Nucleus accumbens (tissue), 56 donors: ENCODE measurements at places on chromosomes 4 and X.

- DNase-seq = no peak
These were observed 408.1 kb downstream of the DCAF12L2 start for GRCh38 chrX:125757794-125758564.

DNA sequence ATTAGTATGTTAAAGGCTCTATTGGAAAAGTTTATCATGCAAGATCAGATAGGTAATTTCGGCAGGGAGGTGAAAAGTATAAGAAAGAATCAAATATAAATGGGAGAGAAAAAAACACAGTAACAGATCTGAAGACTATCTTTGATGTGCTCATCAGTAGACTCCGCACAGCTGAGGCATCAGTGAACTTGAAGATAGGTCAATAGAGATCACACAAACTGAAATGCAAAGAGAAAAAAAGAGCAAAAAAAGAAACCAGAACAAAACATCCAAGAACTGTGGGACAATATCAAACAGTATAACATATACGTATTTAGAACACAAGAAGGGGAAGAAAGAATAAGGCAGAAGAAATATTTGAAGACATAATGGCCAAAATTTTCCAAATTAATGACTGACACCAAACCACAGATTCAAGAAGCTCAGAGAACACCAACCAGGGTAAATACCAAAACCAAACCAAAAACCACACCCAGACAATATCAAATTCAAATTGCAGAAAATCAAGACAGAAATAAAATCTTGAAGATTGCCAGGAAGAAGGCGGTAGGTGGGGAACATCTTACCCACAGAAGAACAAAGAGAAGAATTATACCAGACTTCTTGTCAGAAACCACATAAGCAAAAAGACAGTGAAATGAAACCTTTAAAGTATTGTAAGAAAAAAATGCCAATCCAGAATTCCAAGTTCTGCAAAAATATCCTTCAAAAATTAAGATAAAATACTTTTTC is 29.1 kb downstream of the PFKFB1 start:
- no peak for DNase-seq

GRCh38 chr4:188780028-188780427 is 640.8 kb downstream of the TRIML1 start:
- DNase-seq = no peak

- no peak for DNase-seq
These were observed 523.5 kb downstream of the CFAP47 start for GRCh38 chrX:36443007-36443406.

DNA sequence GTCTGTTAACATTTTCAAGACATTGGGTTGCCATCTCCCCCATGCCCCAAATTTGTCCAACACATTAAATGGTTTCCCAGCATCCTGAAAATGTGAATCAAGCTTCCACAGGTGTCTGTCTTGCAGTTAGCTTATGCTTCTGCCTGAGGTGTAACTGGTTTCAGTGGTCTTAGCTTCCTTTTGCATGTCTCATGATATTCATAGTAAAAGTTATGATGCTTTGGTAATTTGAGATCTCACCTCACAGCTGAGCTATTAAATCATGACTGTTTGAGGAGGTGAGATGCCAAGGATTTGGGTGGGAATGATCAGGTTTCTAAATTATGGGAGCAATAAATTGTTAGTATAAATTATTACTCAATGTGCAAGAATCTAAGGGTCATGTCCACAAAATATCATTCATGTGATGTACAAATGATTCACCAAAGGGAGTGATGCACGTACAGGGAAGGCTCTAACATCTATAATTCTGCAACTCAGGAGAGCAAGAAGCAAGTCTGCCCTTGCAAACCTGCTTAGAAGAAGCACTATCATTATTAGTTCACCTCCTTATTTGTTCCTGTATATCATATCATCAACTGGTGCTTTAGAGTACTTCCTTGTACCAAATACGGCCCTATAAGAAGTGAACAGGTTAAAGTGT is 17.1 kb upstream of the RAI2 start:
- DNase-seq = no peak

DNA sequence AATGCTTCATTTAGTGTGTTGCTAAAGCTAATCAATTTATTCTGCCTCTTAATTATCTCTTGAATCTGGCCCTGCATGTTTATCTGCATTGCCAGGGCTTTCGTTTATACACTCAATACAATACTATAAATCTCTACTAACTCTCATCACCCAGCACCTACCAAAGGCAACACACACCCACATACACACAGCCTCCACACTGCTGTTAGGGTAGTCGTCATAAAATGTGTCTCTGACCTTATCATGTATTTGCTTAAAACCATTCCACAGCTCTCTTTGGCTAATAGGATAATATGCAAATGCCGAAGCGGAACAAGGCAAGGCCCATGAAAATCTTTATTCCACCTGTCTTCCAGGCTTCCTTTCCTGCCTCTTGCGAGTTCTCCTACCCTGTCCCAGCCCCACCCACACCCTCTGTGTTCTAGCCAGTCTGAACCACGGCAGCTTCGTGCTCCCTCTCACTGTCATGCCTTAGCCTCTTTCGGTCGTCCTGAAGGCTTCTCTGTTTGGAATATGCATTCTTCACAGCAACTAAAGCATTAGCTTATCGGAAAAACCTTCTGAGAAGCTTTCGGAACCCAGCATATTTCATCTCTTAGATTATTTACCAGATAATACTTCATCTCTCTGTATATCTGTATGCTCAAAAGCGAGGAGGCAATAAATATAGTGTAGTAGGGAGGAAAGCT is 333.5 kb downstream of the TENM3 start:
- no peak for DNase-seq

- DNase-seq = no peak
These were observed 153.5 kb downstream of the CAMK2D start for GRCh38 chr4:113607998-113608397.

DNA sequence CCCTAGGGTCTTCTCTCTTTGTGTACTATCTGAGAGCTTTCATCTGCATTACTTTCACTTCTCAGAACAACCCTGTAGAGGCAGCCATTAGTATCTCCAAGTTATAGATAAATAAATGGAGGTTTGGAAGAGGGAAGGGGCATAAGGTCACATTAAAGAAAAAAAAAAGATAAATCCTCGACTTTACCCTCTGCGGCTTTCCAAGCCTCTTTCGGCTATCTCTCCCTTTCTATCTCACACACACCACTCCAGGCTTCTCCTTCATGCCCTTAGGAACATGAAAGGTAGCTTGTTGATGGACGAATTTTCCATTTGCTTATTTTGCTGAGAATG is 660 bp upstream of the ARHGEF9 start:
- no peak for DNase-seq

- DNase-seq = no peak
These were observed 78.8 kb downstream of the PHEX start for GRCh38 chrX:22110729-22111494.

DNA sequence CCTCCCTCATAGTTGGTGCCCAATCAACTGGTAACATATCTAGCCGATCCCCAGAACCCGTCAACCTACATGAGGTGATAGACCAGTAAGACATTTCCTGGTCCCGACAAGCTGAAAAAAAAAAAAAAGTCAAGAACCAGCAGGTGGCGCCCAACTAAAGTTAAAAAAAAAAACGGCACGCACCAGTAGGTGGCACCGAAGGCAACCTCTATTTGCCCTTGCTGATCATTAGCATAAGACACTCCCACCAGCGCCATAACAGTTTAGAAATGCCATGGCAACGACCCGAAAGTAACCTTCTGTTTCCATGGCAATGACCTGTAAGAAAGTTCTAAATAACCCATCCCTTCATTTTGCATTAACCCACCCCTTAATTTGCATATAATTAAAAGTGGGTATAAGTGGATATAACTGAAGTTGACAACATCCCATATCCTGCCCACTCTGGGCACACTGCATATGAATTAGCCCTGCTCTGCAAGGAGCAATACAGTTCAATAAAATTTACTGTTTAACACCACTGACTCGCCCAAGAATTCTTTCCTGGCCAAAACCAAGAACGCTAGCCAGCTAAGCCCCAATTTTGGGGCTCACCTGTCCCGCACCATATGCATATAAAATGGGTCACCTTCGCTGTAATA is 83.9 kb upstream of the SPANXB1 start:
- DNase-seq = peak; percentile 2

DNA sequence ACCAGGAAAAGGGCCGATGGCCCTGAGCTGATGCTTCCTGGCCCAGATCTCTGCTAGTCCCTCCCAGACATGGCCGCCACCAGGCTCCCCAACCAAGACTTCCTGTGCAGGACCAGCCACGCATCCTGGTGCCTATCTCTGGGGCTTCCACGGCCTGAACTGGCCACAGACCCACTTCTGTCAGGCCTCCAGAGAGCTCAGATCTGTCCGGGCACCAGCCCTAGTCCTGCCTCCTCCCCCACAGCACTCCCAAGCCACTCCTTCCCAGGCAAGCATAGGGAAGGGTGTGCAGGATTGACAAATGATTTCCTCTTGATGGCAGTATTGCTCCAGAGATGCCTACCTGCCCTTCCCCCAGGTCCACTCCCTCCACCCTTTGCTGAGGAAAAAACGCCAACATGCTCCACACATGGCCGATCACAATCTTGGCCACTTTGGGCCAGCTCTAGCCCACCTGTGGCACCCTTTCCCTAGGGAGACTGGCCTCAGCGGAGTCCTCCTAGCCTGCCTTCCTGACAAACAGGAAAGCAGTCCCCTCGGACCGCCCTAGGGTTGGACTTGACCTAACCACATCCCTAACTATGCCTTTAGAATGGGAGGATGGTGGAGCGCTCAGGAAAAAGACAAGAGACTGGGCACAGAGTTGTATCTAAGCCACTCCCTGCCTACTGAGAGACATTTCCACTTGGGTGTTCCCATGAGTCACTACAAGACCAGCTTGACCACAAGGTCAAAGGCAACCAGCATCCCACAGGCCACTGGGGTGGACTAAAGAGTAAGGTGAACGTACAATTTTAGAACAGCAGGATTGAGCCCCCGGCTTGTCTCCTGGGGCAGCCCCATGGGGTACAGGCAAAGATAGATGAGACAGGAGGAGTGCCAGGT is 277.5 kb upstream of the AGTR2 start:
- peak; percentile 13 for DNase-seq

DNA sequence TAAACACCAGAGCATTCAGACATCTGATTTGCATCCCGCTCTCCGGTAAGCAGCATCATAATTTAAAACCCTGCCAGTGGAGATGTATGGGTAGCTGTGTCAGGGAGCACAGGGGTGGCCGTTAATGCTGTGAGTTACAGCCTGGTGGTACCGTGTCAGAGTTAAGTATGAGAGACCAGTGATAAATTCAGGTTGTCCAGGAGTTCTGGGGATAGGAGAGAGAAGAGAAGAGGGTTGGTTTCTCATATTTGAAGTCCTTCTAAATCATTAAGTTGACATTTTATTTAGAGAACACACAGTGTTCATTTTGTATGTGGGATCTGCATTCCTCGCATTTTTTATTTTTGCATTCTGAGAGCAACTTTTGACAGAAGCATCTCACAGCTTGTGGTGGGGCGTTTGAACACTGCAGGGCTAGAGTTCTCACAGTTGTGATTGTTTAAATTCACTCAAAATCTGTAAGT is 157.6 kb downstream of the DCLK2 start:
- no peak for DNase-seq

GRCh38 chr4:27318740-27319139 is 458.1 kb downstream of the STIM2 start:
- no peak for DNase-seq

- no peak for DNase-seq
These were observed 737.5 kb upstream of the NDST4 start for GRCh38 chr4:115850799-115851509.

- no peak for DNase-seq
These were observed 19.3 kb downstream of the PRSS48 start for GRCh38 chr4:151296227-151296626.

DNA sequence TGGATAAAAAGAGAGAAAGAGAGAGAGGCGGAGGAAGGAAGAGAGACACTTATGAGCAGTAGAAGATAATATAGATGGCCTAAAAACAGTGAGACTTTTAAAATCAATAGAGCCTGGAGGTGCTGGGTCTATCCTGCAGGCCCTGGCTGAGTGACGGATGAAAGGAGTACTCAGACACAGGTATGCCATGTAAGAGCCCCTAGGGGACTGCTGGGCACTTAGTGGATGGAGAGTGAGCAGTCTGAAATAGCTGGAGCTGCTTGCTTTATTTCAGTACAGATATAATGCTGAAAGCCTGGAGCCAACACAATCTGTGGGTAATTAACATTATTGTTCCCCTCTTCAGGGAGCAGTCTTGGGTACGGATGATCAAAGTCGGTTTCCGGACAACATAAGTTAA is 578.6 kb downstream of the SPOCK3 start:
- no peak for DNase-seq

DNA sequence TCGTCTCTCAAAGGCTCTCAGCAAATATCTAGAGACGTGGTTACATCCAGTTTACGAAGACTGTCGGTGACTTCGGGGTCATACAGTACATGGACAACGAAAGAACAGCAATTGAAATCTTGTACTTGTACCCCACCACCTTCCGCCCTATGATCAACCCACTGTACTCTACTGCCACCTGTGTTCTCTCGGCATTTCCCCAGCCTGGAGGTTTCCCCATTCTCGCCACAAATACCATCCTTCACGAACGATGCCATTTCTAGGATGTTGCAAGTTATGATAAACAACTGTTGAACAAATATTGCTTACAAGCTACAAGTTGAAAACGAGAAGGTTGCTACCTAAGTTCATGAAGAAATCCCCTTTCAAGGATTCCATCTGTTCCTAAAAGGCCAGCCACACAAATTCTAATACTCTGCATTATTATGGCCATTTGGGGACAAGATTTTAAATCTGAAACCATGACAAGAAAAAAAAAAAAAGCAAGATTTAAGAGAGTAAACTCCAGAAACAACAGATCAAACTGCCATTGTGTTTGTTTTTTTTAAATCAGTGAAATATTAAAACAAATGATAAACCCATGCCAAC is 1.6 kb downstream of the APBB2 start:
- no peak for DNase-seq

DNA sequence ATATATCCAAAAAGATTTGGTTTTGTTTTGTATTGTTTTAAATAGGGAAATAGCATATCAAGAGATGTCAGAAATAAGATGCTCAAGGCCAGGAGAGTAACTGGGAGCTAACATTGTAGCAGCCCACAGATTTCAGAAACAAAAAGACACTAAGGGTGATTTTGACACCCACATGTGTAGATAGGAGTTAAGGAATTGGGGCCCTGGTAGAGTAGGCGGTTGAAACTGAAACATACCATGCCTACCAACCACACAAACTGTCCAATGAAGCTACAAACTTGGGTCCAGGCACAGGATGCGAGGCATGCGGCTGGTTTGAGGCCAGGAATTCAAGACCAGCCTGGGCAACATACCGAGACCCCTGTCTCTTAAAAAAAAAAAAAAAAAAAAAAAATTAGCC is 6.3 kb upstream of the HSPA4L start:
- no peak for DNase-seq

GRCh38 chrX:109389917-109390316 is 92.0 kb downstream of the GUCY2F start:
- no peak for DNase-seq

DNA sequence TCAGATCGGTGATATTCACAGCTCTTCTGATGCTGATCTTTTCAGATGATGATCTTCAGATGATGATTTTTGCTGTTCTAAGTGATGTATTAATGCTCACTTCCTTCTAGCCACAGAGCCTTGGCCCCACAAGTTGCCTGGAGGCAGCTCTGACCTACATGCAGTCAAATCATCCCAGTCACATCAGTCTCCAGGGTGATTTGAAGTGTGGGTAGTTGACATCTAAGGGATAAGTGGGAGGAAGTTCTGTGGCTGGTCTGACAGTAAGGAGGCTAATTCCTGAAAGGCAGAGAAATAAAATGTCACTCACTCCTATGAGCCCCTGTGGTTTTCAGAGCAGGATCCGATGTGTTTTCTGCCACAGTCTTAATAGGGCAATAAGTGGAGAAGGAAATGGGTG is 79.8 kb upstream of the RPL34 start:
- no peak for DNase-seq

GRCh38 chr4:141335166-141335565 is 114.5 kb downstream of the ZNF330 start:
- DNase-seq = no peak

GRCh38 chr4:28427306-28428085 is 1566.9 kb downstream of the STIM2 start:
- no peak for DNase-seq
